ENCODE measurements at places on chromosomes 1 and 21. TPM values are rescaled to one million over a fixed set of nuclear protein-coding genes. Genes with fewer than 3 reads are reported as not detected.

TNFSF18 gene
- not detected for total RNA-seq

RNU1-4 gene
- 1,968 TPM for total RNA-seq

ACTA1 gene
- total RNA-seq, result not detected

UBE2U gene
- total RNA-seq, result not detected

CYP2J2 gene
- not detected for total RNA-seq

NUAK2 gene
- 5.3 TPM for total RNA-seq

ATP5PO gene
- 227 TPM for total RNA-seq

PTPRU gene
- total RNA-seq, result 3.3 TPM

OR2T29 gene
- not detected for total RNA-seq

DNA sequence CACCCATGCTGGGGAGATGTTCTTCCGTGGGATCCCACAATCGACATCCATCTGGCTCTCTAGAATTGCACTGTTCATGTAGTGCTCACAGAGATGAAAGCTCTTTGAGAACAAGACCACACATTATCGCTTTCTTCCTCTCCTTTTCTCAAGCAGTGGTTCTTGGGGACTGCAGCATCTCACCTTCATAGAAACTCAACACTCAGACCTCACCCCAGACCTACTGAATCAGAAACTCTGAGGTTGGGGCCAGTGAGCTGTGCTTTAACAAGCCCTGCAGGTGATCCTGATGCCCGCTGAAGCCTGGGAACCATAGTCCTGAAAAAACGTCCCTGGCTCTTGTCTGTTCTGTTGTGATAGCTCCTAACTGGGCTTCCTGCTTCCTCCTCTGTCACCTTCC, 251.3 kb upstream of the FGGY start:
- no peak for DNase-seq

- no peak for DNase-seq
Measured at GRCh38 chr1:245598524-245599305, 443.9 kb downstream of the KIF26B start.

DNA sequence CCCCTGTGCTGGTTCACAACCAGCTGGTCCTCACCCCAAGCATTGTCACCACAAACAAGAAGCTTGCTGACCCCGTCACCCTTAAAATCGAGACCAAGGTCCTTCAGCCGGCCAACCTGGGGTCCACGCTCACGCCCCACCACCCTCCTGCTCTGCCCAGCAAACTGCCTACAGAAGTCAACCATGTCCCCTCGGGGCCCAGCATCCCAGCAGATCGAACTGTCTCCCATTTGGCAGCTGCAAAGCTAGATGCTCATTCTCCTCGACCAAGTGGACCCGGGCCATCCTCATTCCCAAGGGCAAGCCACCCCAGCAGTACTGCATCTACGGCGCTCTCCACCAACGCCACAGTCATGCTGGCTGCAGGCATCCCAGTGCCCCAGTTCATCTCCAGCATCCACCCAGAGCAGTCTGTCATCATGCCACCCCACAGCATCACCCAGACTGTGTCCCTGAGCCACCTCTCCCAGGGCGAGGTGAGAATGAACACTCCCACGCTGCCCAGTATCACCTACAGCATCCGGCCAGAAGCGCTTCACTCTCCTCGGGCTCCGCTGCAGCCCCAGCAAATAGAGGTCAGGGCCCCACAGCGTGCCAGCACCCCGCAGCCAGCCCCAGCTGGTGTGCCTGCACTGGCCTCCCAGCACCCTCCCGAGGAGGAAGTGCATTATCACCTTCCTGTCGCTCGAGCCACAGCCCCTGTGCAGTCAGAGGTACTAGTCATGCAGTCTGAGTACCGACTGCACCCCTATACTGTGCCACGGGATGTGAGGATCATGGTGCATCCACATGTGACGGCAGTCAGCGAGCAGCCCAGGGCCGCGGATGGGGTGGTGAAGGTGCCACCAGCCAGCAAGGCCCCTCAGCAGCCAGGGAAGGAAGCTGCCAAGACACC, 40.6 kb downstream of the ZBTB17 start:
- no peak for DNase-seq

- DNase-seq, result no peak
Measured at GRCh38 chr1:15110128-15110866, 43.2 kb upstream of the TMEM51 start.

DNA sequence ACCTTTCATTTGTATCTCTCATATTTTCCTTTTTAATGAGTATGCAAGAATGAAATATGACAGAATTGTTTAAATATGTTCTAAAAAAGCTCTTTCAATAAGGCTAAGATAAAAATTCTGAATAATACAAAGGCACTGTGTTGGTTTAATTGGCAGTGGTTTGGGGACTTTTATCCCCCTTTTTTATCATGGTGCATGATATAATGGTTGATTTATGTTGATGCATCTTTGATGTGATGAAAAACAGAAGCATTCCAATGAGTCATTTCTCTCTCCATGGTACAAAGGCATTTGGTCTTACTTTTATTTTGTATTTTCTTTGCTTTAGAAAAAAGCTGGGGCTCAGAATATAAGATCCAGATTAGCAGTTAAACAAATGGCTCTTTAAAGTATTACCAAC, 127.2 kb upstream of the GREM2 start:
- DNase-seq, result no peak

DNA sequence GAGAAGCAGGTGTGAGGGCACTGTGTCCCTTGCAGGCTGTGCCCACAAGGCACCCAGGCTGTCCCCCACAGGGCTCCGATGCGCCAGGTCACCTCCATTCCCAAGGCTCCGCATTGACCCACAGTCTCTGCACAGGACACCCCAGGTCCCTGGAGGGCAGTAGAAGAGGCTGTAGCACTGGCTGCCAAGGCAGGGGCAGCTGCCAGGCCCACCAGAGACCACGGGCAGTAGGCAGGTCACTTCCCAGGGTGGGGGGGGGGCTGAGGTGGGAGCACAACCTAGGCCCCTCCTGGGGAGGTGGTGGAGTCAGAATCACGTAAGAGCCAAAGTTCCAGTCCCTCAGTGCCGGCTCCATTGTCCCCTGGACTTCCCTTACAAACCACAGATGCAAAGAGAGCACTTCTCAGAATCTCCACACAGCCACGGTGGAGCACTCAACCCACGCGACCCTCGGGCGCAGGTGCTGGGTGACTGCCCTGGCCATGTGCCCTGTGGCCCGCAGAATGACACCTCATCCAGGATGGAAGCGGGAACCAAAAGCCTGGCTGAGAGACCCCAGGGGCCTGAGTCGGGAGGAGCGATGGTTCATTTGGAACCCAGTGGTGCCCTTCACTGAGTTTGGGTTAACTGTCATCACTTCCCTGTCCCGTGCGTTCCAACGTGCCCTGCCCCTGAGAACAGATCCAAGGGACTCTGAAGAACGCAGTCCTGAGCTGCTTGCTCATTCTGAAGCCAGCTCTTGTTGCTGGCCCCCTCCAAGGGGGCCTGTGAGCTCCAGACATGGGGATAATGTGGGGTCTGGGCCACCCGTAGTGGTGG, 69.7 kb upstream of the PDE9A start:
- DNase-seq, result no peak

- no peak for DNase-seq
Measured at GRCh38 chr1:205656236-205656635, 24.1 kb downstream of the SLC45A3 start.

DNA sequence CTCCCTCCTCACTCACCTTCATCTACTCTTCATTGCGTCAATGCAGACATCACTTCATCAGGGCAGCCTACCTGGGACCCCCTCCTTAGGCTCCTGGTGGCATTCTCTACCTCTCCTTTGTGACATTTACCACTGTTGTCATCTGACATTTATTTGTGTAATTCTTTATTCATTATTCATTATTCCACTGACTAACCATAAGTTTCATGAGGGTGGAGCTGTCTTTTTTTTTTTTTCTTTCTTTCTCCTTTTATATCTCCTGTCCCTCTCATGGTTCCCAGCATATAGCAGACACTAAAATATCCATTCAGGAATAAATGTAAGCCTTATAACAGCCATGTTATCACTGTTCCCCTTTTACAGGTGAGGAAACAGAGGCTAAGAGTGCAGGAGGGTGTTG, 126.8 kb downstream of the KAZN start:
- no peak for DNase-seq

GRCh38 chr1:112689196-112689841, 14.9 kb downstream of the MOV10 start:
- DNase-seq, result no peak

GRCh38 chr1:101723415-101723814, 273.3 kb downstream of the OLFM3 start:
- DNase-seq, result no peak

- DNase-seq, result no peak
Measured at GRCh38 chr1:115076384-115076915, 12.9 kb downstream of the TSPAN2 start.

- no peak for DNase-seq
Measured at GRCh38 chr21:46285206-46285661, at the start of gene MCM3AP. Gene MCM3AP, minus strand, starts transcription at chr21:46285611. Its CDS starts 325 bp downstream, at chr21:46285286.

DNA sequence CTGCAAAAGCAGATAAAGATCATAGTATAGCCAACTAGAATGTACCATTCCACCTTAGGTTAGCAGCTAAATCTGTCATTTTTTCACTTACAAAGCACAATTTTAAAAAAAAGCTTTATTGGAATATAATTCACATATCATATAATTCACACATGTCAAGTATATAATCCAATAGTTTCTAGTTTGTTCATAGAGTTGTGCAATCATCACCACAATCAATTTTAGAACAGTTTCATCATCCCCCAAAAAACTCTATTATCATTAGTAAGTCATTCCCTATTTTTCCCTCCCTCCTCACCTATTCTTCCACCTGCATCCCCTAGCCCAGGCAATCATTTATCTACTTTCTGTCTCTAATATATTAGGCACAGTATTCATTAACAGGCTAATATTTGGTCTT, 32.0 kb upstream of the INSL5 start:
- no peak for DNase-seq

DNA sequence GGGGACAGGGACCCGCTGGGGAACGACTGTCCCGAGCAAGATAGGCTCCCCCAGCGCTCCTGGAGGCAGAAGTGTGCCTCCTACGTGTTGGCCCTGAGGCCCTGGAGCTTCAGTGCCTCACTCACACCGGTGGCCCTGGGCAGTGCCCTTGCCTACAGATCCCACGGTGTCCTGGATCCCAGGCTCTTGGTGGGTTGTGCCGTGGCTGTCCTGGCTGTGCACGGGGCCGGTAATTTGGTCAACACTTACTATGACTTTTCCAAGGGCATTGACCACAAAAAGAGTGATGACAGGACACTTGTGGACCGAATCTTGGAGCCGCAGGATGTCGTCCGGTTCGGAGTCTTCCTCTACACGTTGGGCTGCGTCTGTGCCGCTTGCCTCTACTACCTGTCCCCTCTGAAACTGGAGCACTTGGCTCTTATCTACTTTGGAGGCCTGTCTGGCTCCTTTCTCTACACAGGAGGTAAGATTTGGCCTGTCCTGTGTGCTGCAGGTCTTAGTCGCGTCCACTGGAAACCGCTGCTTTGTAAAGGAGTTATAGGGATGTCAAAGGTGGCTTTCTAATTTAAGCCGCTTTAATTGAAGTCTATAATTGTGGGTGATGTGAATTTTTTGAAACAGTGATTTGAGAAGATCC, 717 bp downstream of the UBIAD1 start:
- DNase-seq, result peak; percentile 30

DNA sequence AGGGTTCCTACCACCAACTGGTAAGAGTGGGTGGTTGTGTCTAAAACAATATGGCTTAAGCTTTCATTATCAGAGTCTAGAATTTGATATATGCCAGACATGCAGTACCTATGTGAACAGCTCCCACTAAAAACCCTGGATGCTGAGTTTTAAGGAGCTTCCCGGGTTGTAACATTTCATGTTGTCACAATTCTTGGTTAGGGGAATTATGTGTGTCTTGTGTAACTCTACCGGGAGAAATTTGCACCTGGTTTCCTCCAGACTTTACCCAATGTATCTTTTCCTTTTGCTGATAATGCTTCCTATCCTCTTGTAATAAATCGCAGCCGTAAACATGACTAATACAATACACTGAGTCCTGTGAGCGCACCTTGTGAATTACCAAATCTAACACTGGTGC, 48.3 kb downstream of the ARID4B start:
- no peak for DNase-seq

- no peak for DNase-seq
Measured at GRCh38 chr1:14757286-14757625, 158.8 kb downstream of the KAZN start.

GRCh38 chr1:59401581-59401980, 104.7 kb downstream of the FGGY start:
- no peak for DNase-seq

- DNase-seq, result no peak
Measured at GRCh38 chr1:156480016-156480370, 20.6 kb downstream of the MEF2D start.

- DNase-seq, result no peak
Measured at GRCh38 chr1:177172272-177172671, 1.5 kb downstream of the BRINP2 start.

GRCh38 chr1:102186536-102186935, 189.8 kb upstream of the OLFM3 start:
- DNase-seq, result no peak

DNA sequence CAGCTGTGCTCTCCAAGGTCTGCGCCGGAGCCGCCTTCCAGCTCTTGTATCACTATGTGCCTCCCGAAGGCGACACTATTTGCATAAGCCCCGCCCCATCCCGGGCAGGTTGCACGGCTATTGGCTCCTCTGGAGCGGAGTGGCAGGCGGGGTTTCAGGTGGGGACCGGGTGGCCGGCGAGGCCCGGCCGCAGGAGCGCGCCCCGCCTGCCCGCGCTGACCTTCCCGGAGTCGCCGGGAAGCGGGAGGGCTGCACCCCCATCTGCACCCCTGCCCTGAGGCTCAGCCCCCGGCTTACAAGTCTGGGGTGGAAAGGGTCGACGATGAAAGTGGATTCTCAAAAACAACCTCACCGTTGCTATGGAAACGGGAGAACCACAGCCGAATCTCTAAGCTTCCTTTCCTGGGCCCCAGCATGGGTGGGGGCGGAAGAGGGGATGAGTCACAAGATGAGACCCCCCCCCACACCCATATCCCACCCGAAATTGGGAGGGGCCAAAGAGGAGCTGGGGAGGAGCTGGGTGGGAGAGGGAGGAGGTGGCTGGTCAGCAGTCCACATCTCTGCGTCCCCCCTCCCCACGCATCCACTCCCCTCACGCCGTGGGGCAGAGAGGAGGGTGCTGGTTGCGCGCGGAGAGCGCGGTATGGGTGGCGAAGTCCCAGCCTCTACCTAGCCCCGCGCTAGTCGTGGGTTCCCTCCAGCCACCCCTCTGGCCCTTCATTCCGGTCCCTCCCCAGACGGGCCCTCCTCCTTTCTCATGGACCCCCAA, at the start of gene HPCAL4:
Gene HPCAL4, minus strand, starts transcription at position 51 of the 769 bp plus-strand sequence. CDS start 6,830 bp downstream, outside the sequence.
- peak; percentile 56 for DNase-seq

- no peak for DNase-seq
Measured at GRCh38 chr1:196590012-196590708, 18.1 kb downstream of the KCNT2 start.
